ENCODE measurements at places on chromosomes 13 and 19.

GRCh38 chr13:112042496-112042895, 24.5 kb upstream of the SOX1 start:
- DNase-seq: no peak

- no peak for DNase-seq
Observed at GRCh38 chr13:39040206-39040605, 1.9 kb downstream of the NHLRC3 start.

GRCh38 chr13:40966298-40966697, 52.8 kb downstream of the ELF1 start:
- DNase-seq: no peak

DNA sequence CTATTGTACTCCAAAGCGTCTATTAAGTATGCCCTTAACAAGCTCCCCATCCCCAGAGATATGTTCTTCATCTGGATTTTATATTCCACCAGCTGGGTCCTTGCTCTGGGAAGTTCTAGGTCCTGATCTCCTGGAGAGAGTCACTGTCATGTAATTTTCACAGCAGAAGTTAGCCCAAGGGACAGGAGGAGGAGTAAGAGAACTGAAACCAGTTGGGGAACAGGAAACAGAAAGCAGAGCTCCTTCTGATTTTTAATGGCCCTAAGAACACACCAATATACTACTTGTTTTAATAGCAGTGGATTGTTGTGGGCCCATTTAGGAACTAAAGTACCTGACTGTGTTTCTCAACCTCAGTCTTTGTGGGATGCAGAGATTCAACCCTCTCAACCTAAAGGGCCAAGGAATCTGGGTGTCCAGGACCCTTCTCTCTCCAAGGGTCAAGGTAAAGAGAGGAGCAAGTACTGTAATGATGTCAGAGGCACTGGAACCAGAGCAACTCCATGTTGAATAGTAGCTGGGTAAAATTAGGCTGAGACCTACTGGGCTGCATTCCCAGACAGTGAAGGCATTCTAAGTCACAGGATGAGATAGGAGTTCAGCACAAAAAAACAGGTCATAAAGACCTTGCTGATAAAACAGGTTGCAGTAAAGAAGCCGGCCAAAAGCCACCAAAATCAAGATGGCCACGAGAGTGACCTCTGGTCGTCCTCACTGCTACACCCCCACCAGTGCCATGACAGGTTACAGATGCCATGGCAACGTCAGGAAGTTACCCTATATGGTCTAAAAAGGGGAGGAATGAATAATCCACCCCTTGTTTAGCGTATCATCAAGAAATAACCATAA, 8.1 kb upstream of the FPR3 start:
- DNase-seq: no peak

DNA sequence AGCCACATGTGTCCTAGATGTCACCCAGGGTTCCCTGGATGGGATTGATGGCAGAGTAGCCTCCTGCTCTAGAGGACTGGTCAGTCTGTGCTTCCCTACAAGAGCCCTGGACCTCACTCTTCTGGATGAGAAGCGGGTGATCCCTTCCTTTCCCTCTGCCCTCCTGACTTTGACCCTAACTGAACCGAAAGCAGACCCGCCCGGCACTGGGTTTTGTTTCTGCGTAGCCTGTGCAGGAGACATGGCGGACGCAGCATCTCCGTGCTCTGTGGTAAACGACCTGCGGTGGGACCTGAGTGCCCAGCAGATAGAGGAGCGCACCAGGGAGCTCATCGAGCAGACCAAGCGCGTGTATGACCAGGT, 4.9 kb downstream of the THOP1 start:
- DNase-seq: no peak

DNA sequence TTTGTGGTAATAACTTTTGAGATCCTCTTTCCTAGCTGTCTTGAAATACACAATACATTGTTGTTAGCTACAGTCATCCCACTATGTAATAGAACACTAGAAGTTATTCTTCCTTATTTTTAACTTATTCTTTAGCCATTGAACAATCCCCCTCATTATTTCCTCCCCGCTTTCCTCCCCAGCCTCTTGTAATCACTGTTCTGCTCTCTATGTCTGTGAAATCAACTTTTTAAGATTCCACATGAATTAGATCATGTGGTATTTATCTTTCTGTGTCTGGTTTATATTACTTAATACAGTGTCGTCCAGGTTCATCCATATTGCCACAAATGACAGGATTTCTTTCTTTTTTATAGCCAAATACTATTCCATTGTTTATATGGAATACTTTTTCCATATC, 72.9 kb downstream of the SLC10A2 start:
- DNase-seq: no peak
